ENCODE measurements at places on chromosomes 11 and 22. TPM values are rescaled to one million over a fixed set of nuclear protein-coding genes. Genes with fewer than 3 reads are reported as not detected.

C11orf42 gene
- not detected for polyA plus RNA-seq

CASP4 gene
- 129 TPM for polyA plus RNA-seq

RAB38 gene
- 7.2 TPM for polyA plus RNA-seq

IFITM10 gene
- polyA plus RNA-seq = not detected

ZNF74 gene
- 8.4 TPM for polyA plus RNA-seq

ZNF215 gene
- polyA plus RNA-seq = 2.7 TPM

INPP5J gene
- polyA plus RNA-seq = 0.91 TPM

GRCh38 chr11:31107649-31108048 is 261.9 kb downstream of the DCDC1 start:
- no peak for DNase-seq

- no peak for DNase-seq
Measured at GRCh38 chr11:34303028-34303570, 54.7 kb downstream of the ABTB2 start.

DNA sequence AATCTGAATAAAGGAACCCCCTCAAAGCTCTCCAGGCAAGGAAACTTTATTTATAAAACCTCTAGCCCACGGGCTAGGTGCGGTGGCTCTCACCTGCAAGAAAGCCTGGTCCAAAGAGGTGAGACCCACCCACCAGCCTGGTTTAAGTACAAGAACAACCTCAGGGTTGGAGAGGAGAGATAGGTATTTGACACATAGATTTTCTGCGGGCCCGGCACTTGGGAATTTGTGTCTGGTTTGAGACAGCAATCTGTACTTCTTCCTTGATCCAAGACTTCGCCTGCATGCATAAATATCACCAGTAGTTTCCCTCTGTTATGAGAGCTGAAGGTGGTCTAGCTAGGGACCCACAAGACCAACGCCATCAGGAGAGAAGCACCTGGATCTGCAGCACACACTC is 73.2 kb upstream of the CAPRIN1 start:
- DNase-seq = no peak

DNA sequence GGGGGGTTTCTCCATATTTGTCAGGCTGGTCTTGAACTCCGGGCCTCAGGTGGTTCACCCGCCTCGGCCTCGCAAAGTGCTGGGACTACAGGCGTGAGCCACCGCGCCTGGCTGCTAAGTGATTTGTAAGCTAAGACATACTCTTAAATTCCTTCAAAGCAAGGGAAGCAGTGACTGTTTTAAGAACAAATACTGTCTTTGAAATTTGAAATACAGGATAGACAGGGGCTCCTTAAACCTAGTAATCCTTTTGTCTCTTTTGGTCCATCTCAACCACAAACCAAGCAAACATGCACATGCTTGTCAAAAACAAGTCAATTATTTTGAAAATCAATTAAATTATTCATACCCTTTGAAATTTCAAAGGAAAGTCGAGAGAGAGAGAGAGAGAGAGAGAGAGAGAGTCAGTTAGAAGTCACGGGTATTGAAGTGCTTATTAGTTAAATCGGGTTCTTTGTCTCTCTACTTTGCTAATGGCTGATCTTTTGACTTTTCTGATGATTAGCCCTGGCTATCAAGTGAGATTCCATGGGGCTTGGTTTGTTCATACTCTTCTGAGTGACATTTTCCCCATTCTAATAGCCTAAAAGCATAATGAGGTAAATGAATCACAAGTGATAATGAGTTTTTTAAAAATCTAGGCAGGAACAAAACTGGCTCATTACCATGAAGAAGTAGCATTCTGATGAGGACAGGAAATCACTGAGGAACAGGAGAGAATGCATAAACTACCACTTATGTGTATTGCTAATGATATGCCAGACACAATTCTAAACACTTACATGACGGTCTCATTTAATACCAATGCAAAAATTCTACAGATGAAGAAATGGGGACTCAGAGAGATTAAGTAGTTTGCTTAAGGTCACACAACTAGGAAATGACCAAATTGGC is 48.0 kb downstream of the MCHR1 start:
- DNase-seq = no peak

DNA sequence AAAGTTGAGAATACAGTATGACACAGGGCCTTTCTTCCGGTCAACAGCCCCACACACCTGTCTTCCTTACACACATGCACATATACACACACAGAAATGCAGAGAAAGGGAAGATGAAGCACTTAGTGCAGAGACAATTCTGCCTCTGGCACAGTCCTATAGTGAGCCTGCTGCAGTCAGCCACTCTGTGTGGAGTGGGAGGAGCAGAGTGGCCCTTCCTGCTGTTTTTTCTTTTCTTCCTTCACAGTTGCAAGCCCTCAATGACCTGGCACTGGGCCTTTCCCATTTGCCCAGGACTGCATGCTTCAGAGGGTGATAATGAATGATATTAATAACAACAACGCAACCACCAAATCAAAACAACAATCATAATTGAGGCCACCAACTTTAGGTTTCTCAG is 527.0 kb upstream of the B3GAT1 start:
- no peak for DNase-seq

DNA sequence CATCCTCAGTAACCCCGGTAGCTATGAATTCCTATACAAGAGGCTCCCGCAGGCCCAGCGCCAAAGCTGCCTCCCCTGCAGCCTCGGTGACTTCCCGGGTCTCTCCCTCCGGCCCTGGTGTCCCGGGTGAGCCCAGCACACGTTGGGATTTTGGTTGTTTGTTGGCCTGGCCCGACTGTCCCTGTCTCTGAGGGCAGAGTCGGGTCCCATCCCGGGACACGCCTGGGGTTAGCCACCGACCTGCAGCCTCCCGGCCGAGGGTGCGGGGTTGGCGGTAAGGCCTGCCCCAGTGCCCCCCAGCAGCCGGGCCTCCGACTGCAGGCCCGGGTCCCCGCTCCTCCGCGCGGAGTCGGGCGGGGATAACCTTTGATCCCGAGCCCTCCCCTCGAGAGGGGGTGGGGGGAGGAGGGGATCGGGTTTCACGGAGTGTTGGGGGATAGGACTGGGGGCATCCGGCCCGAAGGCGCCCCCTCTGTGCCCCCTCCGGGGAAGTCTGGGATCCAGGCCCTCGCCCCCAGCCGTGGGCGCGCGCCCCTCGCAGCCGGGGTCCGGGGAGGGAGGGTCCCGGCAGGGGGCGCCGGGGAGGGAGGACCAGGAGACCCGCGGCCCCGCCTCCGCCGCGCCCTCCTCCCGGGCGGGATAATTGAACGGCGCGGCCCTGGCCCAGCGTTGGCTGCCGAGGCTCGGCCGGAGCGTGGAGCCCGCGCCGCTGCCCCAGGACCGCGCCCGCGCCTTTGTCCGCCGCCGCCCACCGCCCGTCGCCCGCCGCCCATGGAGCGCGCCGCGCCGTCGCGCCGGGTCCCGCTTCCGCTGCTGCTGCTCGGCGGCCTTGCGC is at the start of gene FBLN1:
TSS of gene FBLN1 (plus strand) at position 669 of the 835 bp plus-strand sequence. CDS start at position 772, 103 bp downstream.
- no peak for DNase-seq

DNA sequence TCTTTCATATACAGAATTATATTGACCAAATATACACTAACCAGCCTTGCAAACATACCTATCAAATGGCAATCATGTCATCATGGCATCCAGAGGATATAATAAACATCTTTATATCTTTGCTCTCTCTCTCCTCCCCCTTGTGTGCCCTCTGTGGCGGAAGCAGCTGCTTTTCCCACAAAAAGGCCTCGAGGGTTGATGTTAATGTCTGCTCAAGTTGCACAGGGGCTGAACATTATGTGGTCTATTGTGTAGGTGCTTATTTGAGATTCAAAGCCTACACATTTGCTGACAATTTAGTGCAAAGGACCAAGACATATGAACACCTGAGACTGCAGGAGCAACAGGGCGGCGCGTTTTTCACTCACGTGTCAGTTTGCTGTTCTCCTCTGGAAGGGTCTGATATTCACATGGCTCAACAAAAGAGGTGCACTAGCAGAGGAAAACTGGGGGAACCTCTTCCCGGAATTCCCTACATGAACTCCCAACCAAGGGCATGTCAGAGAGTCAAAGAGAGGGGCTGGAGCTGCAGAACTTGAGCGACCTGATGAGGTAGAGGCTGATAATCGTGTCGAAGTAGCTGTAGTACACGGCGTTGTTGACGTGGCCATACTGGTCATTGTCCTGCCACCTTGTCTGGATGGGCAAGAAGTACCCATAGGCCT is 138.8 kb downstream of the RCN1 start:
- no peak for DNase-seq

- DNase-seq = no peak
Measured at GRCh38 chr22:46966846-46967245, 204.4 kb downstream of the TBC1D22A start.

DNA sequence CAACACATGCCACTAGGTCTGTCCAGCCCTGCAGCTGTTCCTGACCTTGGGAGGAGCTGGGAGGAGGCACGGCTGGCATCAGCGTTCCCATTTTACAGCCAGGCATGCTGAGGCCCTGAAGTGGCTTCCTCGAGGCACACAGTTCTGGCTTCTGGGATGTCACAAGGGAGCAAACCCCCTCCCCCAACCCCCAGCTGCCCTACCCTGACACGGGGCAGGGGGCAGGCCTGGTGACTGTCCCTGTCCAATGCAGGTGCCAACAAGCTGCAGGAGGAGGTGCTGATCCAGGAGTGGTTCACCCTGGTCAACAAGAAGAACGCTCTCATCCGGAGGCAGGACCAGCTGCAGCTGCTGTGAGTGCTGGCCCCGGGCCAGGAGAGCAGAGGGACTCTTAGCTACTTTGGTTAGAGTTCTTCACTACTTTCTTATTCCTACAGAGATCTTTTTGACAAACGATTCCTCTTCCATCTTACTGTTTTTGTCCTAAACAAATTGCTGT is 5.3 kb downstream of the KCNK7 start:
- DNase-seq = peak; percentile 57

GRCh38 chr22:30825711-30826505 is 131.2 kb downstream of the OSBP2 start:
- DNase-seq = no peak

DNA sequence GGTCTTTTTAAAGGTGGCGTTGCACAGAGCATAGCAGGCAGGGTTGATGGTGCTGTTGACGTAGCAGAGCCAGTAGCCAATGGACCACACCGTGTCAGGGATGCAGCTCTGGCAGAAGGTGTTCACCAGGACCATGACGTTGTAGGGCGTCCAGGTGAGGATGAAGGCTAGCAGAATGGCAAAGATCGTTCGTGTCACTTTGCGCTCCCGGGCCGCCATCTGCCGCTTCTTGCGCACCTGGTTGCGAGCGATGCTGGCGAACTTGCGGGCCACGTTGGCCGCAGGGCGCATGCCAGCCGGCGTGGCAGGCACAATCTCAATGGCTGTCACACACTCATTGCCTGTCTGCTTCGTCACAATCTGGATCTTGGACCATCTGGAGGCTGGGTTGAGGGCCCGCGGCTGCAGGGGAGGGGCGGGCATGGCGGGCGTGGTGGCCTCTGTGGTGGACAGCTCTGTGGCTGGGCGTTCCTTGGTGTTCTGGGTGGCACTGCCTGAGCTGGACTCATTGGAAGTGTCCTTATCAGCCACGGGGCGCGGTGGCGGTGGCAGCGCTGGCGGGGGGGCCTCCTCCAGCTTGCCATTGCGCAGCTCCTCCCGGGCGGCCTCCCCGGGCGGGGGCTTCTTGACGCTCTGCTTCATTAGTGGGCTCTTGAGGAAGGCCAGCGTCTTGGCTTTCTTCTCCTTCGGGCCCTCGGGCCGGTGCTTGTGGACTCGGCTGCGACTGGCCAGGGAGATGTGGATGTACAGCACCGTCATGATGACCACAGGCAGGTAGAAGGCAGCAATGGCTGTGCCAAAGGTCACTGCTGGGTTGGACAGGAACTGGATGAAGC is 3.9 kb downstream of the MDK start:
- no peak for DNase-seq

DNA sequence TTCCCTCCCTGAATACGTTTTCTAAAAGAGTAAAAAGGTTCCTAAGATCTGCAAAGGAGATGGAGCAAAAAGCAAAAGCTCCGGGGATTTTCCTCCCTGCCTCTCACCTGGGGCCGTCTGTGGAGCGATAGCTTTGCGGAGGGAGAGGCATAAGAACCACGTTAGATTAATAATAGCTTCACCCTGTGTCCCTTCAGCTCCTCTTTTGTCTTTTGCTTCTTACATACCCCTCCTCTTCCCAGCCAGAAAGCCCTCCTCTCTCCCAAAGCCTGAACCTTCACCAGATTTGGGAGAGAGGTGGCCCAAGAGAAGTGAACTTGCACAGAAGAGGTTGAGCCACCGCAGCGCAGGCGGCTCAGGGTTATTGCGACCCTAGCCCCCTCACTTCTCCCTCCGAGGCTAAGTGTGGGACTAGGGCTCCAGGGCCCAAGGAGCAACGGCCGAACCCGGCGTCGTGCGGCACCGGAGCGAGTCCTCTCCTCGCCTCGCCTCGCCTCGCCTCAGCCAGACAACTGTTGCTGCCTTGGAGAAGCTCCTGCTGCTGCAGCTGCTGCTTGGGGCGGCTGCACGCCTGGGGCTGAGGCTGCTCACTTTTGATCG is 97.6 kb upstream of the HSD17B12 start:
- no peak for DNase-seq

GRCh38 chr11:46383974-46384701 is 2.7 kb downstream of the MDK start:
- DNase-seq = no peak

- no peak for DNase-seq
Measured at GRCh38 chr11:4191031-4191571, 96.5 kb downstream of the RRM1 start.

GRCh38 chr11:66868082-66868725 is 11.3 kb downstream of the LRFN4 start:
- no peak for DNase-seq

- no peak for DNase-seq
Measured at GRCh38 chr11:21988477-21988876, 204.4 kb upstream of the ANO5 start.

GRCh38 chr11:10454878-10455631 is at the start of gene AMPD3:
AMPD3 (plus strand) TSS chr11:10455264; CDS start chr11:10461520, 6,256 bp downstream.
- peak; percentile 96 for DNase-seq

DNA sequence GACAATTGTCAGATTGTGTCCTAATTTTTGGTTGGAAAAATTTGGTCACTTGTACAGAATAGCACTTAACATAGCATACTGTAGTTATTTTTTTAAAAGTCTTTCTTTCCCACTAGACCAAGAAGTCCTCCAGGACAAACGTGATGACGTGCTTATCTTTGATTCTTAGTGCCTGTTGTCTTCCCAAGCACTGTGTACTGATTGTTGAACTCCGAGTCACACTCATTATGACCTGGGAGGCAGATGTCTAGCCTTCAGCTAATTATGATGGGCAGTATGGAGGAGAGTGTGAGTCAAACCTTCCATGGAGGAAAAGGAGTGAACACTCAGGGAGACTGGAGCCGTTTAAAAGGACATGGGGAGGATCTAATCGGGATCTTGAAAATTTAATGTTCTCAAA is 119.8 kb downstream of the SPON1 start:
- DNase-seq = no peak
